ENCODE measurements at places on chromosomes 7 and 10.

DNA sequence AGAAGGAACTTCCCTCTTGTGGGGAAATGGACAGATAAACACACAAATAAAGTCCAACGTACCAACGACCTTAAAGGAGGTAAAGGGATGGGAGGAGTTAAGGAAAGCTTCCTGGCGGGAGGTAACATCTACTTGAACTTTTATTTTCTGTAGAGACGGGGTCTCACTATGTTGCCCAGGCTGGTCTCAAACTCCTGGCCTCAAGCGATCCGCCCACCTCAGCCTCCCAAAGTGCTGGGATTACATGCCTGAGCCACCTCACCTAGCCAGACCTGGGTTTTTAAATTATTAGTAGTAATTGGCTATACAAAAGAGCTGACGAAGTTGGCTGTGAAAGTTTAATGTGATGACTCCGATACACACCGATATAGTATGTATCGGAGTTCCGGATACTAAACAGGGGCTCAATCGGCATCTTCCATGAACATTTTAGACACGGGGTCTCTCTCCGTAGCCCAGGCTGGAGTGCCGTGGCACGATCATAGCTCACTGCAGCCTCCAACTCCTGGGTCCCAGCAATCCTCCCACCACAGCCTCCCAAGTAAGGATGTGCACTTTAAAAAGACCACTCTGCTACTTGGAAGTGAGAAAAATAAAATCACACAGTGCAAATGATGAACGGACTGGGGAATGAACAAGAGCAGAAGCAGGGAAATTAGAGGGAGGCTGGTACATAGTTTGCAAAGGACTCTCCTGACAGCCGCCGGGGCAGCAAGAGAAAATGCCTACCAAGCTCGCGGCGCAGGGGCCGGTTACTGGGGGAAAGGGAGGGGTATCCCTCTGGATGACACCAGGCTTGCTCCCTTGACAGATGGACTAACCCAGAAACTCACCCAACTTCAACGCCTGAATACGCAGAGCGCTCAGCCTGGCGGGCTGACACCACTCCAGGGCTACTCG is 1.0 kb downstream of the BCL7B start:
- no peak for DNase-seq

- DNase-seq: peak; percentile 93
These were observed 78.6 kb downstream of the ARL5B start for GRCh38 chr10:18737841-18738240.

- DNase-seq: no peak
These were observed 18.4 kb downstream of the VWA2 start for GRCh38 chr10:114257498-114257897.

DNA sequence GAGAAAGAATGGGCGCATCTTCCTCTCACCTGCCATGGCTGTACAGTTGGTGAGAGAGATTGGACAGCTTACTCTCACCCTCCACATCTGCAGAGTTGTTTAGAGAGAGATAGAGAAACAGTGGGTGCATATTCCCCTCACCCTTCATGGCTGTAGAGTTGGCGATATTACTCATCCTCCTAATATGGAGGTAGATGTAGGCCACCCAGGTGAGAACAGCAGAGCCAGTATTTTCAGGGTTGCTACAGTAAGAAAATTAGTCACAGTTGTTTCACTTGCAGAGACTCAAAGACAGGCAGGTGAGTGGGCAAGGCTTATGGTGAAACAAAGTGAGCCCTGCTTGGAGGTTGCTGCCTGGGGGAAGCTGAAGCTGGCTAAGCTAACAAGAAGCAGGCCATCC is 65.0 kb upstream of the PFKP start:
- DNase-seq: no peak

GRCh38 chr7:110676785-110677184 is 414.1 kb upstream of the LRRN3 start:
- DNase-seq: no peak

DNA sequence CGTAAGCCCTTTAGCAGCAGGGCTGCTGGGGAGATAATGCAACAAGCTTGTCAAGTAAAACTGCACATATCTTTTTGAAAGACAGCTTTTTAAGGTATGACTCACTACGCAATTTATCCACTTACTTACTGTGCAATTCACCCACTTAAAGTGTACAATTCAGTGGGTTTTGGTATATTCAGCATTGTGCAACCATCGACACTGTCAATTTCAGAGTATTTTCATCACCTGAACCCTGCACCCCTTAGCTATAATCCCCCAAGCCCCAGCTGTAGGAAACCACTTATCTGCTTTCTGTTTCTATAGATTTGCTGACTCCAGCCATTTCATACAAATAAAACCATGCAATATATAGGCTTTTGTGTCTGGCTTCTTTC is 168.0 kb downstream of the PTPN20 start:
- DNase-seq: no peak

GRCh38 chr10:61164458-61165160 is 220.6 kb upstream of the RHOBTB1 start:
- no peak for DNase-seq
